Pancreas (tissue), 10 donors: ENCODE measurements at places on chromosomes 13 and 19. TPM values are rescaled to one million over a fixed set of nuclear protein-coding genes. Genes with fewer than 3 reads are reported as not detected.

DNA sequence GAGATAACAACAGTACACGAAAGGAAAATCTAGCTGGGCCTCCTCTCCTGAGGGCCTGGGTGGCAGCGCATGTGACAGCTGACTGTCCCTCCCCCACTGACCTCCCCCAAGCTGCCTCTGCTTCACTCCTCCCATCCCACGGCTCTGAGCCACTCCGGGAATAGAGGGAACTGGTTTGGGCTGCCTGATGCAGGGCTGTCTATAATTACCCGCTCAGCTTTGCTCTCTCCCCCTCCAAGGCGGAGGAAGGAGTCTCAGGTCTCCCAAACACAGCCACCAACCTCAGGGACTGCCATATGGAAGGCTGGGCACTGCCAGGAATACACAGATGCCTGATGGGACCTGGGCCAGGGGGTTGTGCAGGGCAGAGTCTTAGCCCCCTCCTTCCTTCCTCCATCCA, 7.9 kb downstream of the NAPA start:
- peak overlapping the region; percentile 24 for H3K27ac ChIP-seq
- H3K27me3 ChIP-seq, result no peaks in the 10 kb centered on the region
- H3K4me1 ChIP-seq, result peaks cover 44% of the 10 kb centered on the region
- peak; percentile 61 for DNase-seq
- H3K36me3 ChIP-seq, result peaks cover 14% of the 10 kb centered on the region
- H3K4me3 ChIP-seq, result no peak overlapping the region

DNA sequence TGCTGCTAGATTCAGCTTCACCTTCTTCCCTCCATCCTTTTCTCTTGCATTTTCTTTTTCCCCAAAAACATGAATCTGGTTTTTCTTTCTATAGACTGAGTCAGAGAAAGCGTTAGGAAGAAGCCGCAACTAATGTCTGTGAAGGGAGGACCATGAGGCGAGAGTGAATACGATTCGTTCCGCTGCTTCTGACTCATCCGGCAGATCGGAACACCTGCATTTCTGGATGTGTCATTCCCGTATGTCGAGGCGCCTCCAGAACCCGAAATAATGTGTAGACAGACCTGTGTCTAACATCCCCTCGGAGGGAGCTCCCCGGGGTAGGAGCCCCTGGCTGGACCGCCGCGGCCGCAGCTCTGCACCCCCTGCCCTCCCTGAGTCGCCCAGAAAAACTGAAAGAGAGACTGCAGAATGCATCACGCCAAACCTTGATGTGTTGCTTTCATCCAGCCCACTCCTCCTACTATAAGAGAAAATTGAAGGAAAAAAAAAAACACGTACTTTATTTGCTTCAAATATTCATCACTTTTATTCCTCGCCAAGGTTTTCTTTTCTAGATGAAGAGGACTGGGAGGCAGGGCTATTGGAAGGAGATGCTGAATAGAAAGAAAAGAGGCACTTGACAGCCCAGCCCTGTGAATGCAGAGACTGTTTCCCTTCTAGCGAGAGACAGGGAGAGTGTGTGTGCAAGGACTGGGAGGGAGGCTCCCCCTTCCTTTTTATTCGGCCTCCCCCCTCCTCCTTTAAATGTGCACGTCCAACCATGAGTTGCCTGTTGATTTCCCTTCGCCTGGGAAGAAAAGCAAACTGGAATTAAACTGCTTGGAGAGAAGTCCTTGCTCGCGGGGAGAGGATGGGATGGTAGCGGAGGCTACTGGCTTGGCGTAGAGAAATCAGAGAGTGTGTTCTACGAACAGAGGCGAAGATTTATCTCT, 616 bp upstream of the PCDH17 start:
- peak overlapping the region; percentile 28 for H3K27ac ChIP-seq
- H3K27me3 ChIP-seq, result peaks cover 10% of the 10 kb centered on the region
- H3K4me3 ChIP-seq, result peak overlapping the region; percentile 29

GRCh38 chr19:10718205-10719196, 622 bp downstream of the DNM2 start:
- H3K27me3 ChIP-seq, result no peaks in the 10 kb centered on the region
- H3K36me3 ChIP-seq, result no peaks in the 10 kb centered on the region
- peaks cover 8% of the 10 kb centered on the region for H3K4me1 ChIP-seq
- H3K4me3 ChIP-seq, result peak overlapping the region; percentile 100
- DNase-seq, result peak; percentile 80

GRCh38 chr13:33347861-33348260, 62.3 kb upstream of the STARD13 start:
- H3K36me3 ChIP-seq, result no peaks in the 10 kb centered on the region
- peaks cover 3% of the 10 kb centered on the region for H3K4me1 ChIP-seq
- no peak for DNase-seq
- H3K27ac ChIP-seq, result no peak overlapping the region
- H3K27me3 ChIP-seq, result no peaks in the 10 kb centered on the region

DNA sequence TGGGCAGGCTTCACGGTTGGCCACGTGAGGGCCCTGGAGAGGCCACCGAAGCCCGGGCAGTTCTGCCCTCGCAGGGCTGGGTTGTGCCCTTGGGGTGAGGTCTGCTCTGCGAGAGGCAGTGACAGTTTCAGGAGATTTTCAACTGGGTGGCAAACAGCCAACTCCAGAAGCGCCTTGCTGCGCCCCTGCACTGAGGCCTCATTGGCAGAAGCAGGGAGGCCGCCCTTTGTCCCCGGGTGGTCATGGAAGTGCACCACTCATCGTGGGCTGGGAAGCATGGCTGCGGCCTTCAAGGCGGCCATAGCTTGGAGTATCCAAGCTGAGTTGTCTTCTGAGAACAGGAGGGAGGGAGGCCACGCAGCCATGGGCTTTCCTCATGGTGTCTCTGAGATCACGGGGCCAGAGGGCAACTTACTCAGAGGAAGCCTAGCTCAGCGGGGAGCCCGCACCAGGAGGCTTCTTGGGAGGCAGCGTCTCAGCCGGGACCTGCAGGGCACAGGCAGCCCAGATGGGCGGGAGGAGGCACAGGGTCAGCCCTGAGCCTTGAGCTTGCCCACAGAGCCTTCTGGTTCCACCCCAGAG, 14.8 kb downstream of the PLEKHJ1 start:
- H3K36me3 ChIP-seq, result peaks cover 7% of the 10 kb centered on the region
- no peak for DNase-seq
- no peaks in the 10 kb centered on the region for H3K4me1 ChIP-seq
- H3K27me3 ChIP-seq, result no peaks in the 10 kb centered on the region

- no peaks in the 10 kb centered on the region for H3K4me1 ChIP-seq
- no peaks in the 10 kb centered on the region for H3K36me3 ChIP-seq
- H3K27me3 ChIP-seq, result no peaks in the 10 kb centered on the region
- H3K27ac ChIP-seq, result no peak overlapping the region
Observed at GRCh38 chr13:49315036-49315565, 67.4 kb downstream of the CDADC1 start.

CYP2F1 gene
- total RNA-seq, result not detected

PSG7 gene
- total RNA-seq, result not detected

SHFL gene
- 14.5 TPM for total RNA-seq

UGGT2 gene
- 14.3 TPM for total RNA-seq

PSG11 gene
- not detected for total RNA-seq

SIGLEC9 gene
- 0.19 TPM for total RNA-seq

FAM124A gene
- total RNA-seq, result 0.56 TPM

CLIP3 gene
- total RNA-seq, result 3.2 TPM
